NCI-H2081 (cell line): ENCODE measurements at places on chromosomes 7 and 10.

- DNase-seq = no peak
Measured at GRCh38 chr10:17792991-17793390, 16.2 kb upstream of the MRC1 start.

- no peak for DNase-seq
Measured at GRCh38 chr10:99303899-99304861, 25.0 kb upstream of the CNNM1 start.

DNA sequence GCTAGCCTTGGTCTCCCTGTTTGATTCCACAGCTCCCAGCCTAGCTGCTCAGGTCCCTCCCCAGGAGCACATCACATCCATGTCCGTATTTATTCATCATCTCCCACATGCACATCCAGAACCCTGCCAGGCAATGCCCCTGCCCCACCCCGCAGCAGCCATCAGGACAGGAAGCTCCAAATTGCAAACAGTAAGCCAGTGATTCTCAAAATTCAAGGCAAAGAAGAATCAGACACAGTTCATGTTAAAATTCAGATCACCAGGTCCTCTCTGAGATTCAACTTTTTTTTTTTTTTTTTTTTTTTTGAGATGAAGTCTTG lies 17.7 kb downstream of the LRRC20 start:
- no peak for DNase-seq

GRCh38 chr10:18308600-18308999 lies 168.4 kb downstream of the CACNB2 start:
- DNase-seq = no peak

DNA sequence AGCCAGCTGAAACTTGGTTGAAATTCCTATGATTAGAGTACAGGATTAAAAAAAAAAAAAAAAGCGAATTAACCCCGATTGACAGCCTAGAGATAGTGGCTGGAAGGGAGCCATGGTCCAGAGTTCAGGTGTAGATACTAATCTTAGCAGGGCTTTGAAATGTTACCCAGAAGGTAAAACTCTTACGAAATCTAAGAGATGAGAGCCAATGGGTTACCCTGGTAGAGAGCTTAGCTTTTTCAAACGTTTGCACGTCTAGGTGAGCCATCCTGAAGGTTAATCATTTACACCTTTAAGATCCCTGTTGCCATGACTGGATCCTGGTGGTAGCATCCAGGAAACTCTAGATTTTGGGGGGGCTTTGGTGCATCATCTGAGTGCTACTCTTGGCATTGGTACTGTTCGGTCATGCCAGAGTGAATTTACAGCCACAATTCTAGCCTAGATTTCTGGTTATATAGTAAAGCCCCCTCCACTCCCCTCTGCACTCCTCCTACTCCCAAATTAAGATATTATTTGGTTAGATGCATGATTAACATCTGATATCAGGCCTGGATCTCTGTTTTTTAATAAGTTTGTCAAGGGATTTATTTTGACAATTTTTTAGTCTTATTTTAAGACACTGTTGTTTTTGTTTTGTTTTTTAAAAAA lies 1.2 kb downstream of the AGFG2 start:
- DNase-seq = no peak
